ENCODE measurements at places on chromosomes 1 and 21. TPM values are rescaled to one million over a fixed set of nuclear protein-coding genes. Genes with fewer than 3 reads are reported as not detected.

GRCh38 chr1:222081859-222082258 lies 340.0 kb upstream of the DUSP10 start:
- peak; percentile 37 for DNase-seq

GRCh38 chr1:157429601-157430240 lies 122.6 kb downstream of the FCRL5 start:
- DNase-seq: peak; percentile 52

DNA sequence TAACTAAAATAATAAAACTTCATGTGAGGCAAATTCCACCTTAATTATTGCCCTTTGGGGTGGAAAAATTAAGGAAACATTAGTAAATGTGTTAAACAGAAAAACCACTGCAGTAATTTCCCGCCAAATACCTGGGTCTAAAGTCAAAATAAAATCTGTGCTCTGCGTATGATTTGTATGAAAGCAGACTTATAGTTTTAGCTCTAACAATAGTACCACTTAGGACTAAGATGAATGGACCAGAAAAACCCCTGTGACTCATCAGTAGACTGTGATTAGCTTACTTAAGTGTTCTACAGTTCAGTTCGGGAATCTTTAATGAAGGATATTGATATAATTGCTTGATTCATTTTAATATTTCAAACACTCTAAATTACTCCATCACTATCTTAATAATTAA lies 23.3 kb upstream of the C1orf105 start:
- DNase-seq: peak; percentile 75

Gene TMEM69
- 35.2 TPM for polyA plus RNA-seq

Gene GJB5
- polyA plus RNA-seq: 0.23 TPM

Gene IFI44
- polyA plus RNA-seq: 1.3 TPM

GRCh38 chr1:30868833-30869435 lies 39.6 kb downstream of the SDC3 start:
- no peak for DNase-seq

Gene RAB7B
- polyA plus RNA-seq: 7.7 TPM

DNA sequence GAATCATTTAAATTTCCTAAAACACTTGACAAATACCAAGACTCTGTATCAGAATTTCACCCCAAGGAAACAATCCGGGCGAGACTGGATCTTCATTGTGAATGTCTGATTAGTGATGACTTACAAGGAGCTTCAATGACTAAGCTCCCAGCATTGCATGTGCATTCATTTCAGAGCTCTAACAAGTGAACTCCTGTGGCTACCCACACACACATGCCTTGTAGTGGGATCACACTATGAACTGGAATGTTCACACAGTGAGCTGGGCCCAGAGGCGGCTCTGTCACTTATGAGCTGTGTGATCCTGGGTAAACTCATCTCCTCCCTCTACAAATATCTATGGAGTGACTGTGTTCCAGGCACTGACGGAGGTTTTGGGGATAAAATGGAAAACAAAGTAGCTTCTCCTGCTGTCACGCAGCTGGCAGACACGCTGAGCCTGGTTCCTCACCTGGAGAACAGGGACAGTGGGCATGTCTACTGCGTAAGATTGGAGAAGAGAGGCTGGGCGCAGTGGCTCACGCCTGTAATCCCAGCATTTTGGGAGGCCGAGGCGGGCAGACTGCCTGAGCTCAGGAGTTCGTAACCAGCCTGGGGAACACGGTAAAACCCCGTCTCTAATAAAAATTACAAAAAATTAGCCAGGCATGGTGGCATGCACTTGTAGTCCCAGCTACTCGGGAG lies 56.9 kb downstream of the CLSTN1 start:
- DNase-seq: peak; percentile 99

DNA sequence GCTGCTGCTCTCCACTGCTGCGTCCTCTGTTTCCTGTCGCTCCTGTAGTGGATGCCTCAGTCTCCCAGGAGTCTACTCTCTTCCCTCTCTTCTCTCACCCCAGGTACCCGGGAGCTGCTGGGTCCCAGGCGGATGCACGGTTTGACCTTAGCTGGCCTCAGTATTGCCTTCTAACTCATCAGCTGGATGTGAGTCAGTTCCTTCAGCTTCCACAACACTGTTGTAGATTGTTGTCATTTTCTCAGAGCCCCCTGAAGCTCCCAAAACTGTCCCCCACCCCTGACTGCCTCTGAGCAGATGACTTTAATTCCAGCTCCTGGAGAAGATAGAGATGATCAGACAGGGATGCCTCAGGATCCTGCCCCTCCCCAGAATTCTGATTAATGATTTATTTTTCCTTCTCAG lies 7.2 kb downstream of the CNIH3 start:
- peak; percentile 77 for DNase-seq

- peak; percentile 46 for DNase-seq
Observed at GRCh38 chr1:153903841-153904455, 18.8 kb downstream of the GATAD2B start.

DNA sequence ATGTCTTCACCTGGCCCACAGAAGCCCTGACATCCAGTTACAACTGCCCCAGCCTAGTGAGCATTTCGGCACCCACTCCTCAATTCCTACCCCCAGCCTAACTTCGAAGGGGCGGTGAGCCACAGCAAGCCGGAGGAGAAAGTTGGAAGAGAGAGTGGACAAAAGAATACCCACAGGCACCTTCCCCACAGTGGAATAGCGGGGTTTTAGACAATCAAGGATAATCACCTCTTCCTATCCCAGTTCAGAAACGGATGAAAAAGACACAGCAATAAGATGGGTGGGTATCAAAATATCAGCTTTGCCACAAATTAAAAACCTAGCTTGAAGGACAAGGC lies 1.3 kb upstream of the LSS start:
- DNase-seq: peak; percentile 6

- DNase-seq: no peak
Observed at GRCh38 chr21:14583629-14584255, 37.6 kb upstream of the SAMSN1 start.

Gene A3GALT2
- not detected for polyA plus RNA-seq

GRCh38 chr1:74952786-74953185 lies 181.4 kb upstream of the LHX8 start:
- no peak for DNase-seq

GRCh38 chr1:157247005-157247763 lies 109.0 kb upstream of the ETV3 start:
- no peak for DNase-seq

Gene OVAAL
- not detected for polyA plus RNA-seq

GRCh38 chr21:31408301-31409088 lies 64.4 kb upstream of the TIAM1 start:
- no peak for DNase-seq

DNA sequence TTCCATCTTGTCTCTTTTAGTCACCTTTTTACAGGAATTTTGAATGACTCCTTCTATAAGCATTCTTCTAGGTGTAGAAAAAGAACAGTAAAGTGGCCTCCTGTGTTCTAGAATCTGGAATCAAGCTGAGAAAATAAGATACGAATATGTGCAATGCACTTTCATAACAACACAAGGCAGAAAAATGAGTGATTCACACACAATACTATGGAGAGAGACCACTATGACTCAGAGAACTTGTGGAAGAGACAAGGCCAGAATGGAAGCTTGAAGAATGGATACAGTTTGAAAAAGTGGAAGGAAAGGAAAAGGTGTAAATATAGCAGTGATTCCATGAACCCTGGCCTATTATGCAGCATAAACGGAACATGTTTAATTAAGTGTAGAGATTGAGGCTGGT lies 57.1 kb upstream of the SAMSN1 start:
- DNase-seq: peak; percentile 77

DNA sequence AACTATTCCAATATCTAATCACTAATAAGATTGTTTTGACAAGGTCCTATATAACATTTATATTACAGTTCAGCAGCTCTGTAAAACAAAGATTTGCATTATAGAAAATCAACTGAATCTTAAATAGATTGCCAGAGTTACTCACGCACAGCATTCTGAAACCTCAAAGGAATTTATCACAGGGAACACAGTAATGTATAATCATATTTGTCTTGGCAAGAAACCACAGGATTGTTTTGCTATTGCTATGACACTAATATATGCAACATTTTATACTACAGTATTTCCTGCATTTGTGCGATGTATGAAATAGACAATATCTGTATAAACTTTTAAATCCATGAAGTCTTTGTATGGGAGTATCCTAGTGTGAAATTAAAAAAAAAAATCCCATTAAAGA lies 101.4 kb downstream of the PLPPR5 start:
- DNase-seq: peak; percentile 80

GRCh38 chr1:112527266-112528010 lies 18.7 kb downstream of the WNT2B start:
- peak; percentile 50 for DNase-seq

Gene TSPAN2
- polyA plus RNA-seq: 10.1 TPM

DNA sequence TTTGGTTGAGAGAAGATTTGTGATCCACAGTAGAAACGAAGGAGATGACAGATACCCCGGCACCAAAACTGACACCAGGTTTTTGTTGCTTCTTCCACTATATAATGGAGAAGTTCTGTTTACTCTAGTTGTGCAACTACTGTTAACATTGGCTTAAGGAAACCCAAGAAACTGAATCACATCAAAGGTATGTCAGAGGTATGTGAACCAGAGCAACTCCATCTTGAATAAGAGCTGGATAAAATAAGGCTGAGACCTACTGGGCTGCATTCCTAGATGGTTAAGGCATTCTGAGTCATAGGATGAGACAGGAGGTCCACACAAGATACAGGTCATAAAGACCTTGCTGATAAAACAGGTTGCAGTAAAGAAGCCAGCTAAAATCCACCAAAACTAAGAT lies 173.7 kb upstream of the CAMK1G start:
- peak; percentile 75 for DNase-seq

DNA sequence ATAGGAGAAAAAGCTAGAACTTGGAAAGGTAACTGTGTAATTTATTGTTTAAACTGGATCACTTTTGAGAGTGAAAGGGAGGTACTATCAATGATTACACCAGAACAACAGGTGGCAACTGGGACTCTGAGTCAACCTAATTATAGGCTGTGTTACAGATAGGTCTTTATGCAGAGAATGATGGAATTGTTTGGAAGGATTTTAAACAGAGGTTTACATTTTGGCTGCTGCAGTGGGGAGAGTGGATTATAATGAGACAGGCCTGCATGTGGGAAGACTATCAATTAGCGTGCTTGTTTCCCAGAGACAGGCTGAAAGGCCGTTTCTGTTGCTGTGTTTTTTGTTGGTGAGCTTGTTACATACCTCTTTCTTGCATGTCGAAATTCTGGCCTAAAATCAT lies 432.9 kb downstream of the PLA2G4A start:
- no peak for DNase-seq

GRCh38 chr1:156117414-156118176 lies 3.1 kb downstream of the LMNA start:
- DNase-seq: peak; percentile 48

Gene CELA2B
- not detected for polyA plus RNA-seq

Gene DNMT3L
- polyA plus RNA-seq: not detected

DNA sequence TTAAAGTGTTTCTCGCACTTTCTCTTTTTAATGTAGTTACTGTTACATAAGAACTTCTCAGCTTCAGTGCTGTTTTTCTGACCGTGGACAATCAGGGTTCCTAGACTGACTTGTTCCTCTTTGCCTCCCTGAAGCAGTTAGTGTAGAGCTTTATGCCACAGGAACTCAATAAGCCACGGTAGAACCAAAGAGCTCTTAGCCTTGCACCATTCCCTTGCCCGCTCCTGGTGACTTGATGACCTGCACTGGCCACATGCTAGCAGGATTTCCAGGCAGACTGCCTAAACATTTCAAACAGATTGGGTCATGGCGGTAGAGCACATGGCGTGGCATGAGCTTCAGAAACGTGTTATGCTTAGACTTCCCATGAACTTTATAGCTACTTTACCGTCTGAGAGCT lies 18.8 kb upstream of the FASLG start:
- peak; percentile 49 for DNase-seq

Gene TLCD4
- polyA plus RNA-seq: 0.08 TPM

DNA sequence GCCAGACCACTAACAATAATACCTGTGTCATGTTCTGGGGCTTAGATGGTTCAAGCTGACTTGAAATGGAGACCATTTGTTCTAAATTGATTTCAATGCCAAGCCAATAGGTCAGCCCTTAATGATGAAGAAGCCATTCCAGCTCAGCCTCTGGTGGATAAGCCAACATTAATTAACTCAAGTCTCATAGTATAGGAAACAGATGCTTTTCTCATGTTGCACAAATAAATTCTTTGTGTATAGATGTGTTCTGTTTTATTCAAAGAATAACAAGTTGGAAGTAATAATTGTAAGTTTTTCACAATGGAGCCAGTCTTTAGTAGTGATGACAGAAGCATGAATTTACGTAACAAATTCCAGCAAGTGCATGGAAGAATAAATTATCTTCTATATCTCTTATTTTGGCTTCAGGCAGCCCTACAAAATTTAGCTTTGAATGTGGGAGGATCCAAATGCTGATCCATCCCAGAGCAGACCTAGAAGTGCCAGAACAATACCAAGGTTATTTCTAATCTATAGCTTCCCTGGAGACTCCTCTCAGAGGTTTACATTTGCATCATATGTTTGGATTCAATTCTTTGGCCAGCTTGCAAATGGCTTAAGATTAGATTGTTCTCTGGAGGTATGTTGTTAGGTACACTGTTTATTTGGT lies 42.2 kb upstream of the C1orf105 start:
- DNase-seq: no peak

GRCh38 chr1:169711469-169712308 lies at the start of gene SELL:
TSS of gene SELL (minus strand) at chr1:169711620. CDS start at chr1:169711498, 122 bp downstream.
- peak; percentile 80 for DNase-seq

Gene SPATA46
- polyA plus RNA-seq: not detected

DNA sequence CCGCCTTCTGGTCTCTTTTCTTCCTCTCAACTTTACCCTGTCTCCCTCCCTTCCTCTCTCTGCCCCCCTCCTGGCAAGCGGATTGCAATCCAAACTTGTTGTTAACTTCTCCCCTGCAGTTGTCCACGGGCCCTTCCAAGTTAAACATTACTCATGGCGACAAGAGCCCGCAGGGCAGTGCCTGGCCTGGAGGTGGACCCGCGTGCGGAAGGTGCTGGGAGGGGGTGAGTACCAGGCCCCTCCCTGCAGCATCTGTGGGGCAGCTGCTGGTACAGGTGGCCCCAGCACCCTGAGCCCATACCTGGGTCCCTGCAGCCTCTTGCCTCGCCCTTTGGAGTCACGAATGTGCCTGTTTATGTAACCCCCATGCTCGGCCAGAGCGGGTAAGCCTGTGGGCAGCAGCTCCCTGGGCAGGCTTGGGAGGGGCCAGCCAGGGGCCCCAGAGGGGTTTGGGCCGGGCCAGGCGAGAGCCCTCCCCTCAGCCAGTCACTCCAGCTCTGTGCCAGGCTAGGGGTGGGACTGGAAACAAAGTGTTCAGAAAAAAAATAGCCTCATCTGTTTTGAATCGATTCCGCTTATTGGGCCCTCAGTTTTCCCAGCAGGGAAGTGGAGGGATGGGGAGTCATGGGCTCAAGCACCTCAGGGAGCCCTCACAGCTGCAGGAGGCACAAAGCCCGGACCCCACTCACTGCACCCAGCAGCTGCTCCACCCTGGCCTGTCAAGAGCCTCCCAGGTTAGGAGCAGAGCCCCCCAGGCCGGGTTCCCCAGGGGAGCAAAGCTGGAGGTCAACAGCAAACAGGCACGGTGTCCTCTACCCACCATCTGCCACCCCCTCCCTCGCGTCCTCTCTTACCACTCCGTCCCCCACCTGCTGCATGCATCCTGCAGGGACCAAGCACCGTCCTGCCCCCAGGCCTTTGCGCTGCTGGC lies 14.0 kb upstream of the FAAP20 start:
- peak; percentile 99 for DNase-seq

GRCh38 chr1:237732657-237733056 lies 158.1 kb downstream of the ZP4 start:
- no peak for DNase-seq

Data from GM23248 (cell line).